ENCODE measurements at places on chromosomes 3 and 15.

DNA sequence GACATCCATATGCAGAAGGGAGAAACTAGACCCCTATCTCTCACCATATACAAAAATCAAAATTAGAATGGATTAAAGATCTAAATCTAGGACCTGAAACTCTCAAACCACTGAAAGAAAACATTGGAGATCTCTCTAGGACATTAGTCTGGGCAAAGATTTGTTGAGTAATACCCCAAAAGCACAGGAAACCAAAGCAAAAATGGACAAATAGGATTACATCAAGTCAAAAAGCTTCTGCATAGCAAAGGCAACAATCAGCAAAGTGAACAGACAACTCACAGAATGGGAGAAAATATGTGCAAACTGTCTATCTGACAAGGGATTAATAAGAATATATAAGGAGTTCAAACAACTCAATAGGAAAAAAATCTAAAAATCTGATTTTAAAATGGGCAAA, 54.8 kb downstream of the MYO9A start:
- no peak for DNase-seq

DNA sequence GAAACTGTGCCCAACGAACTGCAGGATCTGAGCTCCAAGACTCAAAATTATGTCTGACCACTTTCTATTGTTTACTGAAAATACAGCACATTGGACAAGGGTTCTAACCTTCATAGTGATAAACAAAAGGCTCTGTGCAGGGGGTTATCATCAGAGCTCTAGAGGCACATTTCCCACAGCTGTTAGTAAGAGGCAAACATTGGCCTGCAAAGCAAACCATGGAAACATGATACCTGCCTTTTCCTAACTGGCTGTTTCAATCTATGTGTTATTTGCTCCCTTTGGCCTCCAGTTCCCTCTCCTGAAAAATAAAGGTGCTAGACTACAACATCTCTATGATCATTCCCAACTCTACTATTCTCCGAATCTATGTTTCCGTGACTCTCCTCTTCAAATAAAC, 159.7 kb upstream of the ARHGEF26 start:
- DNase-seq, result no peak

- no peak for DNase-seq
These were observed 136.0 kb downstream of the MECOM start for GRCh38 chr3:169527507-169527906.

- DNase-seq, result no peak
These were observed 14.6 kb downstream of the CHSY1 start for GRCh38 chr15:101237251-101237650.

DNA sequence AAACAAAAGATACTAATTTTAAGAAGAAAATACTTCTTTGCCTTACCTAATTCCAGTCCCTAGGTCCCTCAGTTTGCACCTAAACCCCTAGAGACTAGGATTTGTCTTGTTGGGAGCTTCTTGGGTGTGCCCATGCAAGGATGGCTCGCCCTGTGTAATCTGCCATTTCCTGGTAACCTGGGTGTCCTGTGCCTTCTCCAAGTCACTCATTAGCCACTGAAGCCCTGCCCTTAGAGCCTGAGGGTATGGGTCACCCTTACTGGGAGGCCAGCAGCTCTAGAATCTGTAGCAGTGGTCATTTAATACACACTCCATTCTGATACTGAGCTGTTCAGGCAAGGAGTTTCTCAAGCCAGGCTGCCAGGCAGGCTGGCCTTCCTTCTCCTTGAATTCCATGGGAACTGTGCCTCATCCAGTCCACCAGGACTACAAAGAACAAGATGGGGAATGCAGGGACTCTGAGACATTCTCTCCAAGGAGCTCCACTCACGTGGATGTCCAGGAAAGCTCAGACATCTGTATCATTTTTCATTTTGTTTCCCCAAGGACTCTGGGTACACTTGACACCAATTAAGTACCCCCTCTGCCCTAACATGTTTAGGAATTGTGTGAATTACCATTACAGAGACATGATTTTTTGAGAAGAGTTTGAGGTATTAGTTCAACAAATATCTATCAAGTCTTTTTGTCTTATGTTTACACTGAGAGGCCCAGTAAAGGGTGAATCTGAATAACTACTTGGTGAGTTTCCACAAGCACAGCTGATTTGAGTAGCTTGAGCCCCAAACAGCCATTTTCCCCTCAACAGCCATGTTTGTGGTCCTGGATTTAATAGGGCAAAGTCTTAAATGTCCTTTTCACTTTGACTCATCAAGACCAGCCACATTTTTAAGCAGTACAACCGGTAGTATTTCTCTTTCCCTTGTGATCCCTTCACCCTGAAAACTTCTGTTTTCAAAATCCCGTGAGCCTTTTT, 52.6 kb downstream of the ARNT2 start:
- no peak for DNase-seq

DNA sequence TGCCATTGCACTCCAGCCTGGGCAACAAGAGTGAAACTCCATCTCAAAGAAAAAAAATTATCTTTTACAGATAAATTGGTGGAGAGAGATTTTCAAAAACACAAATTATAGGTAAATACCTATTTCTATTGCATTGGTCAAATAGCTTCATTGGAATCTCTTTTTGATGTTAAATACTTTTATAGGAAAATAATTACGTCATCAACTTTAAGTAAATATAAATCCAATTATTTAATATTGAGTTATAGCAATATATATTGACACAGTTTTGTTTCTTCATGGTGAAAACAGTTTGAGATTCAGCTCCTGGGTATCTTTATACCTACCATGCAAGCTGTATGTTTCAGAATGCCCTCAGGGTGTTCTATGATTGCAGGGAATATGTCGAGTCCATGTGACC, 172.1 kb downstream of the TP63 start:
- no peak for DNase-seq

DNA sequence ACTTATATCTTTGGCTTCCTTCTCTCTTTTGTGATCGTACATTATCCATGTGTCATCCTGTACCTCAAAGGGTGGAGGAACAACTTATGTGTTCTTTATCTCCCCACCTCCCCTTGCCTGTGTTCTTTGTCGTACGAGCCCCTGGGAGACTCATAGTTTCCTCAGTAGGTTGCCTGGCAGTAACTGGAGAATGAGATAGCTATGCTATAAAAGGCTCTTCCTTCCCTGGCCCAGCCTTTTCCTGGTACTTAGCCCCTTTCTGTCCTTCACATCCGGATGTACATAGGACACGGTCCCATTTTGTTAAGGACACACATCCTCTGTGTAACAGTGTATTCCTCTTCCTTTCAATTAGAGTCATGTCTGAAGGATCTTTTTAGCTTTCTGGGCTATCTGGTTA, 32.1 kb downstream of the PLCL2 start:
- no peak for DNase-seq

DNA sequence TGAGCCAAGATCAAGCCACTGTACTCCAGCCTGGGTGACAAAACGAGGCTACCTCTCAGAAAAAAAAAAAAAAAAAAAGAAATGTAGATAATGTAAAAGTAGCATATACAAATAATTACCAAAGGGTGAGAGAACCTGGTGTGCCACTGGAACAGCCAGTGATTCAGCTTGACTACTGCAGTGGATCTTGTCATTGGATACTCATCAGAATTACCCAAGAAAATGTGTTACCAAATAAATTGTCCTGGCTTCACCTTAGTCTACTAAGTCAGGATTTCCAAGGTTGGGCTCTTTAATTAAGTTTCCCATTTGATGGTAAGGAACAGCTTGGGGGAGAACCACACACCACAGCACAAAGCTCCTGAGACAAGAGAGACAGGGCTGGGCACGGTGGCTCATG, 1.5 kb downstream of the NICN1 start:
- no peak for DNase-seq

DNA sequence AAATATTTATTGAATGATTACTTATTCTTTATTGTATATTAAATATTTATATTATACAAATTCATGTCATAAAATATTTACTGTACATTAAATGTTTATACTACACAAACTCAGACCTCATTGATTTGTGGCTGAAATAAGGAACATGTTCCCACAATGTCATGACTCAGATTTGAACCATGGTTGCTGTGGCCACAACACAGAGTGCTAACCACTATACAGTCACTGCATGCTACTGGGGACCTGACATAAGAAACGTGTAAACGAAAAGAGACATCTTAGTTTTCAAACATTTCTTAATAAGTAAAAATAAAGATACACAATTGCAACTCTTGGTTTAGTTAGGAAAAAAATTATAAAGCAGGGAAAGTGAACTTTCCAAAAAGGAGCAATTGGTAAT, 99.1 kb upstream of the AGTR1 start:
- DNase-seq, result no peak

DNA sequence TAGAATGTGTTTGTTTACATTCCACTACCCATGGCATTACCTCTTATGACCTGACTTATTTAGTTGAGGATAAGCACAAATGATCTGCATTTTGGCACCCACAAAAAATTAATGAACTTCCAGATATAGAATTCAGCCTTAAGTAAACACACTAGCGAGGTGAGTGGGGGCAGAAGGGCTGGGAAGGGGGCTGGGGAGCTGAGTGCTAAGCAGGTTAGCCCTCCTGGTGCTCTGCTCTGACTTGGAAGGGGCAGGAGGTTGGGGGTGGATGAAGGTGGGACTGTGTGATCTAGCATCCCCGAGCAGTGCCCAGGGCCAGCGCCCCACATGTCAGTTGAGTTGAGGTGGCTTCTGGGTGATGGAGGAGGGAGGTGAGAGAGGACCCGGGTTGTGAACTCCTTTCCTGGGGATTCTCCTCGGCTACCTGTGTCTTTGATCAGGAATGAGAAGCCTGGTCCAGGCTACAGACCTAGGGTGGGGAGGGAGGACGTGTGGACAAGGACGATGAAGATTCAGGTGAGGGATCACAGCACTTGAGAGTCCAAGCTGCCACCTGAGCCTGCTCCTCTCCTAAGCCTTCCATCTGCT, 178.6 kb upstream of the SMAD3 start:
- no peak for DNase-seq

DNA sequence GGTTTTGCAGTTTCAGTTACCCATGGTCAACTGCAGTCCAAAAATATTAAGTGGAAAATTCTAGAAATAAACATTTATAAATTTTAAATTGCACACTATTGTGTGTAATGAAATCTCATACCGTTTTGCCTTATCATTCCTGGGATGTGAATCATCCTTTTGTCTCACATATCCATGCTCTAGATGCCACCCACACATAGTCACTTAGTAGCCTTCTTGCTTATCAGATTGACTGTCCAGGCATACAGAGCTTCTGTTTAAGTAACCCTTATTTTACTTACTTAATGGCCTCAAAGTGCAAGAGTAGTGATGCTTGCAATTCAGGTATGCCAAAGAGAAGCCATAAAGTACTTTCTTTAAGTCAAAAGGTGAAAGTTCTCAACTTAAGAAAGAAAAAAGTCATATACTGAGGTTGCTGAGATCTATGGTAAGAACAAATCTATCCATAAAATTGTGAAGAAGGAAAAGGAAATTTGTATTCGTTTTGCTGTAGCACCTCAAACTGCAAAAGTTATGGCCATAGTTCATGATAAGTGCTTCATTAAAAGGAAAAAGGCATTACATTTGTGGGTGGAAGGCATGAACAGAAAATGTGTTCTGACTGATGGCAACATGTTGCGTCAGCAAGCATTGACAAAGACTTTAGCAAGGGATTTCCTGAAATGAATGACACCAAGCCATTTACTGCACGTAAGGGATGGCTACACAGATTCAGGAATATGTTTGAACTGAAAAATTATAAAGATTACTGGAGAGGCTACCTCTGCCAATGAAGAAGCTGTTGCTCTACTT, 43.8 kb downstream of the SPATA16 start:
- no peak for DNase-seq

DNA sequence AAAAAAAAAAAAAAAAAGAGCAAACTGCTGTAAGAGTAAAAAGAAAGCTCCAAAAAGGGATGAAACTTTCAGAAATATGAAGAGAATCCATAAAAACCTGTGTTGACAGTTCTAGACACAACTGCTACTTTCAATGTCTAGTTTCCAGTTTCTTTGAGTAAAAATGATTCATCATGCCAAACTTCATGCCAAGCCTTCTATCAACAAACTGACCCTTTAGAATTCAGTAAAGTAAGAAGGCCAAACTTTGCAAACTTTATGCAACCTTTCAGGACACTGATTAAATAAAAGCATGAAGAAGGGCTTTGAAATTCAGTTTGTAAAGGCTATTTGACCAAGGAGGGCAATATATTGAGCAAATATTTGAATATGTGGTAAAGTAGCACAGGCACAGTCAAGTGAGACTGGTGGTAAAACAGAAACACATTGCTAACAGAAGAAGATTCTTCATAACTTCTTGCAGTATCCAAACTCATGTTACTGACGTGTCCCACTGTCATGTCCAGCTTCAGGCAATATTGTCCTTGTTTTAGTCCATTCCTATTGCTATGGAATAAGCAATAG, 56.3 kb upstream of the CFAP20DC start:
- DNase-seq, result no peak

- DNase-seq, result no peak
These were observed 6.2 kb upstream of the NR2F2 start for GRCh38 chr15:96324192-96324895.

DNA sequence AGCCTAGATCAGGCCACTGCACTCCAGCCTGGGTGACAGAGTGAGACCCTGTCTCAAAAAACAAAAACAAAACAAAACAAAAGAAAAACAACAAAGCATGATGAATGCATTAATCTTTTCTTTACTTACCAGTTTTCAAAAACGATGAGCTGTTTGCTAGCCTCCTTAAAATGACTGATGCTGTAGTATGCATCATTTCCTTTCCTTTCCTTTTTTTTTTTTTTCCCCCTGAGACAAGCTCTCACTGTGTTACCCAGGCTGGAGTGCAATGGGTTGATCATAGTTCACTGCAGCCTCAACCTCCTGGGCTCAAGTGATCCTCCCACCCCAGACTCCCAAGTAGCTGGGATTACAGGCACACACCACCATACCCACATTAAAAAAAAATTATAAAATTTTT, 202.0 kb downstream of the ADAMTSL3 start:
- no peak for DNase-seq

GRCh38 chr3:128463354-128463753, 3.3 kb downstream of the DNAJB8 start:
- DNase-seq, result no peak

DNA sequence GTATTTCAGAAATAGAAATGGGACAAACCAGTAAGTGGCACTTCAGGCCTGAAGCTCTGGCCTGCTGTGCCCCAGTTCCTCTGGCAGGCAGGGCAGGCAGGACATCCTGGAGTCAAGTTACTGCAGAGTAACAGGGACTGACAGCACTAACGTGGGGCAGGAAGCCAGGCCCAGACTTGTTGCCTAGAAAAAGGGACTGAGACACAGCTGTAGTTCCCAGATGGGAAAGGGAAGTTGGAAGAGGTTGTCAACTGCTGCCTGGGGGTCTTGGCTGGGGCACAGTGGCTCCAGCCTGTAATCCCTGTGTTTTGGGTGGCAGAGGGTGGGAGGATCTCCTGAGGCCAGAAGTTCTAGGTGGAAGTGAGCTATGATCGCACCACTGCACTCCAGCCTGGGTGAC, 171.9 kb downstream of the FMN1 start:
- DNase-seq, result no peak

Data from NCI-H1436 (cell line).